ENCODE measurements at places on chromosomes 7 and 10. TPM values are rescaled to one million over a fixed set of nuclear protein-coding genes. Genes with fewer than 3 reads are reported as not detected.

The FBXL13 gene
- 2.1 TPM for total RNA-seq

GRCh38 chr7:121126801-121127534 lies 138.5 kb downstream of the CPED1 start:
- H3K4me1 ChIP-seq = no peaks in the 10 kb centered on the region
- DNase-seq = no peak
- no peaks in the 10 kb centered on the region for H3K27me3 ChIP-seq
- H3K4me3 ChIP-seq = no peak overlapping the region

GRCh38 chr10:133442191-133442966 lies 11.4 kb upstream of the SCART1 start:
- H3K4me3 ChIP-seq = no peak overlapping the region
- H3K27ac ChIP-seq = no peak overlapping the region
- H3K4me1 ChIP-seq = no peaks in the 10 kb centered on the region
- no peaks in the 10 kb centered on the region for H3K27me3 ChIP-seq
- peaks cover 15% of the 10 kb centered on the region for H3K36me3 ChIP-seq

DNA sequence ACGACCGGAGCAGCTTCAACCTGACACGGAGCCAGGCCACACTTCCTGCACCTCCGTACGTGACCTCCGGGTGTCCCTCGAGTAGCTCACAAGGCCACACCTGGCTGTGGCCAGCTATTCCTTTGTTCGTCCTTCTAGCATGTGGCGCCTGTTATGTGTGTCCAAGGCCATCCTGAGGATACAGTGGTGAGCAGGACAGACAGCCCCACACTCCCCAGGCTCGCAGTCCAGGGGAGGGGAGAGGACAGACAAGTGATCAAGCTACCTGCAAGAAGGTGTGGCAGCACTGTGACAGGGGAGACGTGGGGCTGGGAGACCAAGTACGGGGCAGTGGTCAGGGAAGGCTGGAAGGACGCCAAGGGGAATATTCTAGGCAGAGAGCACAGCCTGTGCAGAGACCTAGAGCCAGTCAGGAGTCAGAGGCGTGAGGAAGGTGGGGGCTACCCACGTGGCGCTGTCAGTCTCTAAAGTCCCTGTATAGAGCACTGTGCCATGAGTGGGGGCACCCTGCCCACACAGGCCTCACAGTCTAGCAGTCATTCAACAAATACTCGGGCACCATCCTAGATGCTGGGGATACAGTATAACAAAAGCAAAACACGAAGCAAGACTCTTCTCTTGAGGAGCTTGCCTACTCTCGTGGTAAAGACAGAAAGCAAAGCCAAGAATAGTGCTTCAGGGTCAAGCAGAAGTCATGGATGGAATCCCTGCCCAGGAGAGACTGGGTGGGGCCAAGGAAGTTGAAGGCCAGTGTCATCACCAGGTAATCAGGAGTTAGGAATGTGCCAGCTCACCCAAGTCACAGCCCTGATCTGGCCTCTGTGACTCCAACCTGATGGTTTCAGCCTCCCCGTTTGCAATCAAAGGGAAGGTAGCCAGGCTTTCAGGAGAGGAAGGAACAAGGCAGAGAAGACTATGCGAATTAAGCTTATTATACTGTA lies 58.6 kb downstream of the PROSER2 start:
- H3K36me3 ChIP-seq = no peaks in the 10 kb centered on the region
- DNase-seq = no peak
- no peak overlapping the region for H3K4me3 ChIP-seq
- peaks cover 8% of the 10 kb centered on the region for H3K4me1 ChIP-seq
- no peaks in the 10 kb centered on the region for H3K27me3 ChIP-seq
- no peak overlapping the region for H3K27ac ChIP-seq

DNA sequence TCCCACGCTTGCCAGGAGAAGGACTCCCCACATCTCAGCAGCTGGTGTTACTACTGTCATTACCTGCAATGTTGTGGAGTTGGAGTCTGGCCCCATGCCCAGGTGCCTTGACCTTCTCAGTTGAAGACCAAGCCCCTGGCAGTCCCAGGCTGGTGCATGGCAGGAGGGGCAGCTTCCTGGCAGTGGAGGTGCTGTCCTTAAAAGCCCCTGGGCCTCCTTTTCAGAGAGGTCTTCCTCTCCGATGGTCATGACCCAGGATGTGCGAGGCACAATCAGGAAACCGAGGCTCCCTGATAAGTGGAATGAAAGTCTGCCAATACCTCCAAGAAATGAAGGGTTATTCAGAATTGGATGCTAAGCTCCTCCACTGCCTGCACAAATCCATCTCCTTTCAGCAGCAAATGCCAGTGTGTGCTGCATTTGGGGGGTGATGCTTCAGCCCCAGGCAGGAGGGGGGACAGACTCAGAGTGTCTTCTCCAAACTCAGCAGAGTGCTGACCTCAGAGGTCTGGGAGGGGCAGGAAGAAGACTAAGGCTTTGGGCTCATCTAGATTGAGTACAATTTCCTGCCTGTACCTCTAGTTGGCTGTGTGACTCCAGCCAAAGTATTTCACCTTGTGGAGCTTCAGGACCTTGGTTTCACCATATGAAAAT lies 97.0 kb upstream of the DDC start:
- H3K27ac ChIP-seq = no peak overlapping the region
- peaks cover 6% of the 10 kb centered on the region for H3K4me1 ChIP-seq
- H3K36me3 ChIP-seq = peaks cover 3% of the 10 kb centered on the region
- H3K4me3 ChIP-seq = no peak overlapping the region
- H3K27me3 ChIP-seq = no peaks in the 10 kb centered on the region

The ATOH7 gene
- 0.20 TPM for total RNA-seq

The NODAL gene
- not detected for total RNA-seq

GRCh38 chr7:43136064-43136463 lies 23.6 kb downstream of the HECW1 start:
- peaks cover 29% of the 10 kb centered on the region for H3K4me1 ChIP-seq
- no peak overlapping the region for H3K4me3 ChIP-seq

The OR2A12 gene
- not detected for total RNA-seq

The ZNF398 gene
- total RNA-seq = 19.6 TPM

GRCh38 chr7:87918740-87919139 lies 15.3 kb upstream of the ADAM22 start:
- no peaks in the 10 kb centered on the region for H3K4me1 ChIP-seq
- H3K36me3 ChIP-seq = no peaks in the 10 kb centered on the region
- no peaks in the 10 kb centered on the region for H3K27me3 ChIP-seq
- no peak for DNase-seq
- no peak overlapping the region for H3K4me3 ChIP-seq
